Right lung (tissue), 10 donors: ENCODE measurements at places on chromosomes 5 and 9.
A peak's percentile ranks its signal among the peaks of the same experiment; 100 is the strongest.

GRCh38 chr5:122915717-122916461 lies 70.5 kb downstream of the SNX24 start:
- DNase-seq = no peak

- no peak for DNase-seq
Observed at GRCh38 chr9:86020731-86021130, 78.6 kb downstream of the GOLM1 start.

- DNase-seq = no peak
Observed at GRCh38 chr5:160260881-160261815, 31.8 kb downstream of the FABP6 start.

DNA sequence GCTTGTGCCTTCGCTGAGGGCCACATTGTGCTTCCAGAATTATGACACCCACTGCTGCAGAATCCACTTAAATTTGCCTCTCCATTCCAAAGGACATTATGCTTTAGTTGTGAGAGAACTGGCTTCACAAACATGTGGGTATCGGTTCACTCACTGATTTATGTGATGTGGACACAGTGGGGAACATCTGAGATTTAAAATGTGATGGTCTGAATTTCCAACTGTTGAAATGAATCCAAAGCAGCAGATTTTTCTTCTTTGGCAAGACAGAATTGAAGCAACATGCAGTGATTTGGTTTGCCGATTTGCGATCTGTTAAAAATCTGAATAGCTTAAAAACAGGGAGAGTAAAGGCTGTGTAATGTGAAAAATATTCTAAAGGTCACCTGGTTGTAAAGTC lies 20.3 kb downstream of the PCSK5 start:
- no peak for DNase-seq

- DNase-seq = no peak
Observed at GRCh38 chr5:57349214-57349613, 133.4 kb downstream of the ACTBL2 start.

GRCh38 chr5:14723701-14724132 lies 59.2 kb downstream of the OTULIN start:
- no peak for DNase-seq

DNA sequence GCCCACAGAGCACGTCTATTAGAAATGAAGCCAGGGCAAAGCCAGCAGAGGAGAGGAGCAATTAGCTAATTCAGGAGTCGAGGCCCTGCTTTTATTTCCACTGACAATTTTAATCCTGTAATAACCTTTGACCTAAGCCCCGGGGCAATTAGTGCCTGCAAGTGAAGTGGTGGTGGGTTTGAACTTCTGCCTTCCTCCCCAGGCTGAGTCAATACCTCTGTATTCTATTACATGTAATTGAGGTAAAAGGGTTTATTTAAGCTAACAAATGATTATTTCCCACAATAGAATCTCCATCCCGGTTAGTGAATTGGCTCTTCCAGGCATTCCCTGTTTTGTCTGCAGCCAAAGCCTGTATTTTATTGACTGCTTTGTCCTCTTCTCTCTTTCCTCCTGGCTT lies 49.9 kb downstream of the FGF18 start:
- no peak for DNase-seq

- DNase-seq = no peak
Observed at GRCh38 chr5:95884017-95884325, 61.4 kb upstream of the GLRX start.

- no peak for DNase-seq
Observed at GRCh38 chr9:37200433-37201005, 80.1 kb downstream of the ZCCHC7 start.

- DNase-seq = no peak
Observed at GRCh38 chr5:142680605-142681259, 5.2 kb downstream of the FGF1 start.

DNA sequence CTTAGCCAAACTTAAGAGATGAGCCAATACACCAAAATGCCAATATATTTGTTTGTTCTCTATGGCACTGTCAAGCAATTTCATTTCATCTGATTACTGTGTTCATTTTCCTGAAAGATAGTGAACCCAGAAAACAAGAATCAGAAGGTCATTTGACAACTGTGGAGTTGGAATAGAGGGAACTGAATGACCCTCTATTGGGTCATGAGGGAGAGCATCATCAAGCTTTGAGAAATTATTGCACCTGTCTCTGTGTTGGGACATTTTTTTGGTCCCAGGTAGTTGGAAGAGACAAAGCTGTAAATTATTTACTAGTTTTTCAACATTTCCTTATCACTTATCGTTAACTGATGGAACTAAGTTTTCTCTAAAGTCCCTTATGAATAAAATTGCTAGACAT lies 129.4 kb downstream of the GHR start:
- no peak for DNase-seq

DNA sequence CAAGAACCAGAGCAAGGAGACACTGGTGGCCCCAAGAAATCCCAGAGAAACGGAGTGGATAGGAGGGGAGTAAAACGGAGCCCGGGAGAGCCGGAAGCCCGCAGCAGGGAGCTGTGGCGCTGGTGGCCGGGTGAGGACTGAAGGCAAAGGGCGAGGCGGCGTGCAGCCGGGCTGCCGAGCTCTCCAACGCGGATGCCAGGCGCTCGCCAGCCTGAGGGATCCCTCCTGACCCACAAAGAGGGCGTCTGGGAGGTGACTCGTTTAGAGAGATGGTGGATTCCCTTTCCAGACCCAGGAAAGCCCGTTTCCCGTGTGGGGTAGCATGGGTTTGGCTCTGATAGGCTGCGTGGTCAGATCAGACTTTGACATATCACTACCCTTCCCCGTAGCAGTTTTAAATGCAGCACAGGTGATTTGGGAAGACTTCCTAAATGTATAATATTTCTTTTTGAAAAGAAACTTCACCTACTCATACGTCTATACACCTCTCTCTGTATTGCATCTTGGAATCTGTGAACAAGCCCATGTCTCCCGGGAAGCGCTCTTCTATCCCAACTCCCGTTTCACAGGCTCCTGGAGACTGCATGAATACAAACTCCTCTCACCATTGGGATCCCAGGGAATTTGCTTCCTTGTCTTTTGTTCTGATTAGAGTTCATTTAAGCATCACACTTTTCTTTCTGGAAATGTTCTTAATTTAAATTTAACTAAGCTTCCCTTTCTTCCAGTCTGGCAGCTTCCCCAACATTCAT lies 158.1 kb downstream of the C9orf152 start:
- no peak for DNase-seq

- no peak for DNase-seq
Observed at GRCh38 chr5:50700706-50701105, 34.3 kb downstream of the PARP8 start.

DNA sequence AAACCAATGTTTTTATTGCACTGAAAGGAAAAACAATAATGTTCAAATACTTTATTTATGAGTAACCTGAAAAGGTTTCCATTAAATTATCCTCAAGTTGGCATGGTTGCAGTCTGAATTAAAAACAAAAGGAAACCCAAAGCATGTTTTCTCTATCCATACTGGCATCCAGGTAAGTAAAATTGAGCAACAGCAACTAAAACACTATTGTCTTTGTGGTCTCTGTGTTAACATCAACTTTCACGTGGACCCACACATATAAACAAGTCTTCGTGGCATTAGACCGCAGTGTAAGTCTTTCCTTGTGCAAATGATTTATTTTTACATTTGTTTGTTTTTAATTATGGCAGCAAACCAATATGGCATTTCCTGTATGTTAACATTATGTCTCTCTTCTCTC lies 757.6 kb downstream of the SEMA5A start:
- DNase-seq = no peak

- DNase-seq = no peak
Observed at GRCh38 chr5:140043508-140043872, 391 bp upstream of the NRG2 start.

DNA sequence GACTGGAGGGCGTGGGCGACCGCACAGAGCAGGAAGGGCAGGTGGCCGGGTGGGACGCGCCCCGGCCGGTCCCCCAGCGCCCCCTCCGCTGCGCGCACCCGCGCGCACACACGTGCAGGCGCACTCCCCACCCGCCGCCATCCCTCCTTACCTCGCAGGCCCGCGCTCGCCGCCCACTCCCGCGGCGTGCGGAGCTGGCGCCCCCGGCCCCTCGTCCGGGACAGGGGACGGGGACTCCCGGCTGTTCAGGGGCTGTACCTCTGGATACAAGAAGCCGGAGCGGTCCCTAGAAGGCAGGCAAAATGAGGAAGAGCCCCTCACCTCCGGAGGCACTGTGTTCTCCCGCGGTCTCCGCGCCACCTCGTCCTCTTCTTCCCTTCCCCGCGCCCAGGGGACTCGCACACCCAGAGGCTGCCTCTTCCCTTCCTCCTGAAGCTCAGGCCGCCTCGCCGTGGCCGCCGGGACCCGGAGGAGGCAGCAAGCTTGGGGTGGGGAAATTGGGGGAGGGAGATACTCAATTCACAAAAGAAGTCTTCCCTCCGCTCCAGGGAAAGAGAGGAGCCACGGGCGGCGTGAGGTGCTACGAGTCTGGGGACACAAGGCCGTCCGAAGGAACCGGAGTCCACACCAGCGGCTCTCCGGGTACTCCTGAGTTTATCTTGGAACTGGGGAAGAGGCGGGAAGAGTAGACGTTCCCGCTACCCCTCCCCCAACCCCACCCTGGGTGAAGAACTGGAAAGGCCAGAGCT lies 1.4 kb upstream of the GABRB2 start:
- DNase-seq = no peak

DNA sequence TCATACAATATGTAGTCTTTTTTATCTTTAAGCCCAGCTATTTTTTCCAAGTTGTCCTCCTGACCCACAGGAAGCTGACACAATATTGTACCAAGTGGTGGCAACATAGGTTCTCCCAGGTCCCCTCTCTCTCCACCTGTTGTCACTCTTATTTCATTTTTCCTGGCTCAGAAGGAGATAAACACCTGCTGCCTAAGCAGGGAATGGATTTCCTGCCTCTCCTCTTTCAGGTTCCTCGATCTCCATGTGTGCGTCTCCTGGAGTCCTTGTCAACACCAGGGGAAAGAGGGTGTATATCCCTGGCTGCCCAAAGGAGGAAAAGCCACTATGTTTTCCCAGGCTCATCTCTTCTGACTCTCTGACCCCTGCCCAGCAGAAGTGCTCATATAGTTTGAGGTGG lies 81.8 kb upstream of the KLF9 start:
- no peak for DNase-seq

DNA sequence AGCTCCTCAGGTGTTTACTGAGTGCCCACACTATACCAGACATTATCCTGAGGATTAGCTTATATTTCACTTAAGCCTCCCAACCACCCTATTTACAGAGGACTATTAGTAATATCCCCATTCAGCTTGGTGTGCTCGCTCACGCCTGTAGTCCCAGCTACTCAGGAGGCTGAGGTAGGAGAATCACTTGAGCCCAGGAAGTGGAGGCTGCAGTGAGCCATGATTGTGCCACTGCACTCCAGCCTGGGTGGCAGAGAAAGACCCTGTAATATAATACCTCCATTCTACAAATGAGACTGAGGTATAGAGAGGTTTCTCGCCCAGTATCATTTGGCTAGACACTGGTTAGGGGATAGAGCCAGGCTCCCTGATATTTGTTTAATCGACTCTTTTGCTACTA lies 18.0 kb upstream of the MATR3 start:
- DNase-seq = no peak

DNA sequence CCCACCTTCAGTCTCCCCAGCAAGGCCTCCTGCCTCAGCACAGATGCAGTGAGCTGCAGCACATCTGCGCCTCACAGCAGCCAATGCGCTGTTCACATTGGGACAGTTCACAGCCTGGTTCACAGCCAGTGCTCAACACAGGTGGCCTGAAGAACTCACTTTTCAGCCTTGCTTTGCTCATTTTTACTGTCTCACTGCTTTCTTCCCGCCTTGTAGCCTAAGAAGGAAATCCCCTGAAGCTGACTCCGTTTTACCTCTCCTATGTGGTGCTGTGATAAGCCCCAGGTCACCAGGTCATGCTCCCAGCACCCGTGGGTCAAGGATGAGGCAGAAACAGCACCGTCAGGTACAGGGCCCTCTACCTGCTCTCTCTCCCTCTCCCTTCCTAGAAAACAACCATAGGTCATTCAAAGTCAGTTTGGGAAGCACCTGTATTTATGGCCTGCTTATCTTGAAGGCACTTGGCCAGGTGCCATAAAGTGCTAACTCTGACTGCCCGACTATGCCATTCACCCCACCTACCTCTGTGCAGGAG lies 1.1 kb downstream of the GCNT4 start:
- DNase-seq = no peak

- peak; percentile 15 for DNase-seq
Observed at GRCh38 chr9:70868661-70869652, 252.5 kb downstream of the TRPM3 start.

DNA sequence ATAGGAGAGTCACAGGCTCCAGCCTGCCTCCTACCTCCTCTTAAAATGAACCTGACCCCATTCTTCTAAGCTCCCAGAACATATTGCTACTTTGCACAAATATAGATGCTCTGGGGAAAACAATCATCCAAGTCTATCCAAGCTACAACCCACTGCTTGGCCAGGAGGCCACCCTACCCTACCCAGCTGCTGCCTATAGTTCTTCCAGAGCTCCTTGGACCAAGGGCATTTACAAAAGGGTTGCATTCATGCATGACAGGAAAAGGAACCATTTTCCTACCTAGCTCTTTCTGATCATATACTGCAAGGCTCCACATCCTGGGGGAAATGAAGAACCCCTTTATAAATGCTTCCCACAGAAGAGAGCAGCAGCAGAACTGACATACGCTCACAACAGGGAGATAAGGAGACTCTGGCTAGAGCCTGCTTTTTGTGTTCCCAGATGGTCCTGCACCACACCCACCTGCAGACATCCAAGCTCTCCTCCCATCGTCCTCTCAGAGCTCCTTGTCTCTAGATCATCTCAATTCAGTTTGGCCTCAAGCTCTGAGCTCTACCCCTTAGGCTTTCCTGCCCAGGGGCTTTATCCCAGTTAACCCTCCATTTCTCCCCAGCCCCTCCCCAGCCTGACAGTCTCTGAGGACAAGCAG lies 185.5 kb downstream of the SPOCK1 start:
- DNase-seq = no peak

GRCh38 chr9:93231121-93231694 lies 47.3 kb downstream of the WNK2 start:
- no peak for DNase-seq

GRCh38 chr5:168720575-168720974 lies 141.4 kb upstream of the PANK3 start:
- no peak for DNase-seq
